ENCODE measurements at places on chromosomes 4 and X.
A peak's percentile ranks its signal among the peaks of the same experiment; 100 is the strongest.

DNA sequence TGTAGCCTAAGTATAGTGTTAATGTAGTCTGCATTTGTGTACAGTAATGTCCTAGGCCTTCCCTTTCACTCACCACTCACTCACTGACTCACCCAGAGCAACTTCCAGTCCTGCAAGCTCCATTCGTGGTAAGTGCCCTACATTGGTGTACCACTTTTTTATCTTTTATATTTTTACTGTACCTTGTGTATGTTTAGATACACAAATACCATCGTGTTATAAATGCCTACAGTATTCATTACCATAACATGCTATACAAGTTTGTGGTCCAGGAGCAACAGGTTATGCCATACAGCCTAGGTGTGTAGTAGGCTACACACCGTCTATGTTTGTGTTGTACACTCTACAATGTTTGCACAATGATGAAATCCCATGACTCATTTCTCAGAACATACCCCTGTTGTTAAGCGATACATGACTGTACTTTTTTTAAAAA, 15.4 kb downstream of the TSPAN5 start:
- DNase-seq: no peak

DNA sequence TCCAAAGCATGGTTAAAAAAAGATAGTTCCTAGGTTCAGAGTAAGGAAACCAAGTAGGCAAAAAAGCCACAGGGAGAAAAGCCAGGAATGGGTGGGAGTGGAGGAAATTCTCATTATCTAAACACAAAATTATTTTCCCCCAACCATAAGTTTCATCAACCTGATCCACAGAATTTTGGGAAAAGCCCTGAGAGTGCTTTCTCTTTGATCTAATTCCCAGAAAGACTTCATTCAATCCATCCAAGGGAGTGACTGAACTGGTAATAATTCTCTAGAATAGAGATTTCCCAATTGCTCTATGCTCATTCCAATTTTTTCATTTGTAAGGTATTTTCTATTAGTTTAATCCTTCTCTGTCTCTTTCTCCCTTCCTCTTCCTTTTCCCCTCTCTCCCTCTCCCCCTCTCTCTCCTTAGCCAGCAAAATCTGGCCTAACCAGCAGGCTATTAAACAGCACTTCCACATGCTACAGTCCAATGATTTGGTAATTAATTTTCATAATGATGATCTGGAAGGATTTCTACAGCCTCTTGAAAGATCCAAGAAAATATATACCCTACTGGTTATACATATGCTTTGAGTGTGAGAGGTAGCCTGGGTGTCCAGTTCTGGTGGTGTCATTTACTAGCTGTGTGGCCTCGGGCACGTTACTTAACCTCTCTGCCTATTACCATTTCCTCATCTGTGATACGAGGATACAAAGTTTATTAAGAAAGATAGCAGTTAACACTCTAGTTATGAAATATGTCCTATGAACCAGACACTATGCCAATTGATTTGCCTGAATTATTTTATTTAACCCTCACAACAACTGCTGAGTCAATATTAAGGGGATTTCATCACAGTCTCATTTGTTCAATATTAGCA, 251.5 kb upstream of the RASGEF1B start:
- no peak for DNase-seq

DNA sequence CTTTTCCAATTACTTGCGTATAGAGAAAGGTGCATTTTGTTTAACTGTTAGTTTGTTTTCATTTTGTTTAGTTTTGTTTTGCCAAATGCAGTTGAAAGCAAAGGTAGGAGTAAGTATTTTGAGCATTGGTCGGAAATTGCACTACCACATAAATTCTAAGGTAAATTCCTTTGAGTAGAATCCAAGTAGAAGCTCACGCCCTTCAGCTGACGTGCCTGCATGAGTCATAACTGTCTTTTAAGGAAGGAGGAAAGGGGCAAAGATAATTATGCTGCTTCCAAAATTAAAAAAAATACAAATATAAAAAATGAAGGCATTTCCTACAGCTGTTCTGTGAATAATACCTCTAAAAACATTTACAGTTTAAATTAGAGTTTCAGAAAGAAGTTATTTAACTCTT, 110.2 kb upstream of the MYOZ2 start:
- no peak for DNase-seq

DNA sequence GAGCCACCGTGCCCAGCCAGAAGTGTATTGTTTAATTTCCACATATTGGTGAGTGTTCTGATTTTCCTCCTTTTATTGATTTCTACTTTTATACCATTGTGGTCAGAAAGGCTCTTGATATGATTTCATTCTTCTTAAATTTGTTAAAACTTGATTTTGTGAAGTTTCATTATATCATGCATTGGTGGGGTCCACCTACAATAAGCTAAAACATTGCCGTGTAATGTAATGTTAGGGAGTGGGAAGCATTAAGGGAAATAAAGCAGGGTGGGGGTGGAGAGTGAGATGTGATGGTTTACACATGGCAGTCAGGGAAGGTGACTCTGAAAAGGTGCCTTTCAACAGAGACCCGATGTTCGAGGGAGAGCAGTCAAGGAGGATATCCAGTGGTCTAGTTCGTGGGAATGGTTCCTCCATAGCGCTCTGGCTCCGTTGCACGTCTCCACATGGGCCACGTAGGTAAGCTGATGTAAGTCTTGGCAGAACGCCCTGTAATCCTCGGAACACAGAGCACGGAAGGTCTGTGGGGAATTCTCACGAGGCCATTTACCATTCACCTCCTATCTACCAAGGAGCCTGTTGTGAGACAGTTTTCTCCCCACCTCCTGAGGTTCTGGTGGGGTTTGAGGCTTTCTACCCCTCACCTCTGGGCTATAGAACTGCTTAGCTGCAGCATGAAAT, 7.7 kb upstream of the WDR13 start:
- no peak for DNase-seq

DNA sequence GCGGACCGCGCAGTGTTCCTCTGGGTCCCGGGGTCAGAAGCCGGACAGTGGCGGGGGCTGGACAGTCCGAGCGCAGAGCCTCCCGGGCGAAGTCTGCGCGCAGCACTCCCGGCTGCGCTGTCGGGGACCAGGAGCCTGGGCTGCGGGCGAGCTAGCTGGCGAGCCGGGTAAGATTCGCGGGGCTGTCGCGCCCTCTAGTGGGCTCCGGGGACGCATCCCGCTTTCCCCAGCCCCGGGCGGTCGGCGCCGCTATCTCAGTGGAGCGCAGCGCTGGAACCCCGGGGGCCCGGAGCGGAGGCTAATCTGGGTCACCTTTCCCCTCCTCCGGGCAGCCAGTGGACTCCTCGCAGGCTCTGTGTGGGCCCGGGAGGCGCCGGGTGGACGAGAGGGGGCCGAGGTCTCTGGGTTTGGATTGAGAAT, 4.2 kb downstream of the PDGFRA start:
- peak; percentile 40 for DNase-seq

DNA sequence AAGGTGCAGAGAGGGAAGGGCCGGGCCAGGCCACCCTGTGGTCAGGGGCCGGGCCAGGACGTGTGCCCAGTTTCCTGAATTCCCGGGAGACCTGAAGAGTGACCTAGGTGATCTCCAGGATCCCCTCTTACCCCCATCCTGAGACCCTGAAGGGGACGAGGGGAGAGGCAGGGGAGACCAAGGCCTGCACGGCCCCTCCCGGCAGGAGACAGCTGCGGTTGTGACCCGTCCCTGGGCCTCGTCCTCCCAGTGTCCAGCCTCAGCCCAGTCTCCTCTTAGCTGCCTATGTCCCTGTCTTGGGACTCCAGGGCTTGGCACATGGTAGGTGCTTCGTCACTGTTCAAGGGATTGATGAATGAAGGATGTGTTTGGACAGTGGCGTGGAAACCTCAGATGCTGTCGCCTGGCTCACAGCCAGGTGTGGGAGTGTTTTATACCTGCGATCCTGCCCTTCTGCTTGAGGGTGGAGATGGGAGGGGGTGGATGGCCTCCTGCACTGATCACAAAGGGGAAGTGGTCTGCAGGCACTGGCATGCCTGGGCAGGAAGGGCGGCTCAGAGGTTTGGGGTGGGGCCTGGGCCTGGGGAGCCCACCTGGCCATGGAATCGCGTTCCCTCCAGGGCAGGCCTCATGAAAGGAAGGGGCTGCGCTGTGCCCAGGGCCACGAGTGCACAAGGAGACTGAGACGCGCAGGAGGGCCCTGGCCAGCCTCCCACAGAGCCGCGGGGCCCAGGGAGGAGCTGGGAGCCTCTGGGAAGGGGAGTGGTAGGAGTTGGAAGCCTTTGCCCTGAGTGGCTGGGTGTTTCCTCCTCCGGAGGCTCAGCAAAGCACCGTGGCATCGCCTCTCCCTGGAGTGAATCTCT, 6.9 kb downstream of the SH3TC1 start:
- no peak for DNase-seq

- no peak for DNase-seq
Observed at GRCh38 chrX:23952391-23952790, 44.6 kb downstream of the CXorf58 start.

Data from stimulated activated CD4-positive, alpha-beta T cell treated with anti-CD3 and anti-CD28 coated beads, TNF-alpha, amount 100 ng/mL, for 1 hour (primary cell).